ENCODE measurements at places on chromosomes 7 and 10.

DNA sequence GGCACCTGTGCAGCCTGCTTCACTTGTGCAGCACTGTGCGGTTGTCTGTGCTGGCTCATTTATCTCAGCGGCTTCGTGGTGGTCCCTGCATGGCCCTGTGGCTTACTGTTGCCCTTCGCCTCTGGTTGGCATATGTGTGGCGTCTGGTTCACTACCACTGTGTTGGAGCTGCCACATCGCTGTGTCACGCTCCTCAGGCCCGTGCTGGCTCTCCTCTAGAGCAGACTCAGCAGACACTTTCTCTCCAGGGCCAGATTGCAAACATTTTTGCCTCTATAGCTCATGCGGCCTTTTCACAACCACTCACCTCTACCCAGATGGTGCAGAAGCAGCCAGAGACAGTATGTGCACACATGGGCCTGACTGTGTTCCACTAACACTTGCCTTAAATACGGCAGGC, 37.9 kb downstream of the PPP2R2D start:
- DNase-seq = no peak

GRCh38 chr7:26308551-26308950, 16.9 kb downstream of the SNX10 start:
- DNase-seq = no peak

DNA sequence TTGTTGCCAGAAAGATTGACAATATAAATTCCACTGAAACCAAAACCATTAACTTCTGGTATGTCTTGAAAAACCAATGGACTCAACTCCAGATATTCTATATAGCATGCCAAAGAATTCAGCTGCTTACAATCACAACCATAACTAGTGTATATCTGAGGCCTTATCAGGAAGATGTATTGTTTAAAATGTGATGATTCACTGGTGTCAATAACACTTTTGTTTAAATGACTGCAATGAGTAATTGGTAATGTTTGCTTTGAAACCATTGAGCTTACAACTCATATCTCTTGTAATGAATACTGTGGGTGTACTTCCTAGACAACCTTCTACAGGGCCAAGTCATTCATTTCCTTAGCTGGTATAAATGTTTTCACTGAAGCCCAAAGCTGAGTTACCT, 727.9 kb upstream of the KCND2 start:
- DNase-seq = no peak

GRCh38 chr7:14854471-14854870, 48.1 kb downstream of the DGKB start:
- DNase-seq = no peak

GRCh38 chr7:148967032-148967372, 61.3 kb downstream of the PDIA4 start:
- DNase-seq = no peak

GRCh38 chr10:70268376-70268775, 15.4 kb downstream of the NPFFR1 start:
- DNase-seq = no peak

GRCh38 chr10:70455213-70455630, 13.7 kb upstream of the NODAL start:
- no peak for DNase-seq

- DNase-seq = no peak
Measured at GRCh38 chr7:65441010-65441409, 67.4 kb downstream of the ZNF92 start.

- no peak for DNase-seq
Measured at GRCh38 chr10:47301833-47302232, 1.8 kb downstream of the GDF10 start.

GRCh38 chr10:10533437-10533836, 484.2 kb upstream of the CELF2 start:
- no peak for DNase-seq

DNA sequence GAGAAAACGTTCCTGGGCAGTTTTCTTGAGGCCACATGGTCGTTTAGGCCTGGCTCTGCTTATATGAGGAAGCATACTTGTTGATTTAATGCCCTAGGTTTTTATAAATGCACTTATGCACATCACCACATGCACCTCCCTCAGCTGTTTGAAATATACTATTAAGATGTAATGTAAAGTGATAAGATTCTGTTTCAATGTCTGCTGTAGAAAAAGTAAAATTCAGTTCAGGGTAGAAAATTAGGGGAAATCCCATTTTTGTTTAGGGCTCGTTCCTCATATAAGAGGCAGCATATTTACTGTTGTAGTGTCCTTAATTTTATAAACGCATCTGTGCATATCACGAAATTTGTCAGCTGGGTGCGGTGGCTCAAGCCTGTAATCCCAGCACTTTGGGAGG, 7.8 kb upstream of the CAMK1D start:
- DNase-seq = no peak

- no peak for DNase-seq
Measured at GRCh38 chr10:3995302-3996210, 210.5 kb upstream of the KLF6 start.

- no peak for DNase-seq
Measured at GRCh38 chr7:77438131-77438530, 22.0 kb upstream of the GSAP start.

DNA sequence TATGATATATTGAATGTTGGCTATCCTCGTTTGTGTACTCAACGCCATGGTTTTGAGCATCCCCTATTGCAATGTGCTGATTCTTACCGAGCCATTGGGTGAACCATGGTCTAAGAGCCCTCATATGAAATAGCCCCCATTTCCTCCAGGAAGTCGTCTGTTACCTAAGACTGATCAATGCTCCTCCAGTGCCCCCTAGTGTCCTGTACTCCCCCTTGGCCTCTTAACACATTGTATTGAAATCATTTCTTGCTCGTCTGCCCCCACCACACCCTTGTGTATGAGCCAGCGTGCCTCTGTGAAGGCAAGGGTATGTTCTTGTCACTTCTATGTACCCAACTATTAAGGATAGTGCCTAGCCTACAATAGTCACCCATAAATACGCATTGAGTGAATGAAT, 11.2 kb upstream of the SLC35B4 start:
- peak; percentile 64 for DNase-seq

- no peak for DNase-seq
Measured at GRCh38 chr7:99253369-99253768, 19.3 kb upstream of the MYH16 start.

GRCh38 chr10:22723783-22724182, 9.4 kb upstream of the PIP4K2A start:
- no peak for DNase-seq

DNA sequence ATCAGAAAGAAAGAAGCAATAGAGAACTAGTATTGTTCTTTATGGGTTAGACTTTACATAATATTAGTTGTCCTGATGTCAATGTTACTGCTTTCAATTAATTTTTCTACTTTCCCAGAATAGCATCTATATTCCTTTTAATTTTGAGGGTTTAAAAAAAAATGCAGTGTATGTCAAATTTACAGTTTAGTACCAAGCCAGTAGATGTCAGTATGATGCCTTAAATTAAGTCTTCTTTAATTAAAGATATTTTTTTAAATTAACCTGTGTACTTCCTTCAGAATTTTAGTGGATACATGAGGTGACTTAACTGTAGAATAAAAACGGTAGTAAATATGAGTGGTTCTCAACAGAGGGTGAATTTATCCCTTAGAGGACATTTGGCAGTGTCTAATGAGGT, 35.2 kb upstream of the STOX1 start:
- no peak for DNase-seq

DNA sequence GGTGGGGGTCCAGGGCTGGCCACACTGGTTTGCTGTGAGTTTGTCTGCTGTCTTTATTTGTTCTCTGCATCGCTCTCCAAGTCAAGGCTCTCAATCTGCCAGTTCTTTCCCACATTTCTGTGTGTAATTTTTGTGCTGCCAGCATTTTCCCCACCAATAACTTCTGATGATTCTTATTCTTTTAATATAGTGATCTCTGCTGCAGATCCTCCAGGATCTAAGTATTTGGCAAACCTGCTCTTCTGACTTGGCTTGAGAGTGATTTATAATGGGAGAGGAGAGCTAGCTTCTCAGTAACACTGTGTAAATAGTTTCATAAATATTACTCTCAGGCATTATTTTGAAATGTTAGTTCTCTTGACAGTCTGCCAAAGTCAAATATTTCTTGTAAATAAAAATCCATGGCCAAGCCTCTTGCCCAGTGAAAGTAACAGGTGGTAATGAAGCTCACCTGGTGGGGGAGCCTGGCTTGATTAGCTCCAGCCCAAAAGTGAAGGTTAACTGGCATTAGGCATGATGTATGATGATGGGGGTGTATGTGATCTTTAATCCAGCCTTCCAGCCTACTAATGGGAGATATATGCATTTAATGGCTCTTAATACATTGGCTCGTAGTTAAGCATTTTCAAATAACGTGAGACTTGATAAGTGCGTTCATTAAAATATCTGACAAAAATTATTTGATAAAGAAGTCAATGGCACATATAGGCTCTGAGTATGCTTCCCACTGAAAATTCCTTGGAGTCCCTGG, 1055.9 kb downstream of the KCNMA1 start:
- no peak for DNase-seq

- no peak for DNase-seq
Measured at GRCh38 chr10:75013007-75013406, 98.4 kb upstream of the SAMD8 start.

Measured in CD4-positive, alpha-beta T cell treated with Interleukin-10 for 1 hour (primary cell).